SK-N-SH treated with all-trans-retinoic acid at 6 μM for 48 hours (cell line): ENCODE measurements at places on chromosomes 1 and 21.

DNA sequence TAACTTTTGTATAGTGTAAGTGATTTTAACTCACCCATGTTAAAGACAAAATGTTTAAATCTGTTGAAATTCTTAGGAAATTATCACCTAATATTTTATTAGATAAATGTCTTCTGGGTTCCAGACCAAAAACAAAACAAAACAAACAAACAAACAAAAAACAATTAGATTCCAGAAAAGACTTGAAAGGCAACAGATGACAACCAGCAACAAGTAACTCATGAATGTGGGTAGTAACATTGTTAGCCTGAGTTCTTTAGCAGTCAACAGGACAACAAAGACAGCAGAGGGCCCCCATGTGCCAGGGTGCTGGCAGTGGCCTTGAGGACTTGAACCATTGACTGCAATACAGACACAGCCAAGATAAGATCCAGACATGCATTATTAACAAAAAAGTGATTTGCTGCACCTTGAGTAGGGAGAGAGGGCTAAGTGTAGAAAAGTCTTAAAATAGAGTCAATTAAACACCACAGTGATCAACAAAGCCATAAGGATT, 2.4 kb upstream of the CD247 start:
- ATAC-seq, result no peak

DNA sequence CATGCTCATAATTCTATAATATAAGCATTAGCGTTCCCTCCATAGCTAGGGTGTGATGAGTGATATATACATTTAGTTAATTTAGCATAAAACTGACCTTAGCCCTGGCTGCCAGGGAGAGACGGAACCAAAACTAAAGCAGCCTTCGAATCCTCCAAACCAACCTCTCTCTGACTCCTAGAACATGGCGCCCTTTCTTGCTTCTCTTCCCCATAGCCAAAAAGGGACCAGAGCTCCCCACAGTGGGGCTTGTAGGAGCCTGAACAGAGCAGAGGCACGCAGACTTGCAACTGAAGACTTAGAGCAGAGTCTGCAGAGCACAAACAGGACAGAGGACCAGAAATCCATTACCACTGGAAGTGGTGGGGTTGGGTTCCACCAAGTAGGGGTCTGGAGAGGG, 17.7 kb downstream of the IRF2BP2 start:
- ATAC-seq, result no peak

- ATAC-seq, result peak; percentile 24
These were observed 20.6 kb upstream of the CENPF start for GRCh38 chr1:214582289-214582891.

DNA sequence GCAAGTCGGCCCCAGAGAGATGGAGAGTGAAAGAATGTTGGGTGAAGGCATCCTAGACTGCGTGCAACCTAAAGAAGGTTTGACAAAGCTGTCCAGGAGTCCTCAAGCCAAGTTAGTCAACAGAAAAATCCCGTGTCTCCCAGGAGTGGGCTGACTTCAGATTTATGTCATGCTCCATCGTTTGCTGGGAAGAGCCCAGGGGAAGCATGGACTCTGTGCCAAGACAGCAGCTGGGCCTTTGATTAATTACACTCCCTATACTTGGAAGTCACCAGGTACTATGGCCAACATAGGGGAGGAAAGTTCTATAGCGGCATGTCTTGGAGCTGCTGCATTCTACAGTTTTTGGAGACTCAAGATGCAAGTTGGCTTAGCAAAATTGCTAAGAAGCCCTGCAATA, 247.4 kb downstream of the KAZN start:
- no peak for ATAC-seq

- ATAC-seq, result no peak
These were observed 22.8 kb upstream of the RGS1 start for GRCh38 chr1:192552760-192553191.

- peak; percentile 77 for ATAC-seq
These were observed 1.7 kb downstream of the PLEKHG5 start for GRCh38 chr1:6489799-6490180.

DNA sequence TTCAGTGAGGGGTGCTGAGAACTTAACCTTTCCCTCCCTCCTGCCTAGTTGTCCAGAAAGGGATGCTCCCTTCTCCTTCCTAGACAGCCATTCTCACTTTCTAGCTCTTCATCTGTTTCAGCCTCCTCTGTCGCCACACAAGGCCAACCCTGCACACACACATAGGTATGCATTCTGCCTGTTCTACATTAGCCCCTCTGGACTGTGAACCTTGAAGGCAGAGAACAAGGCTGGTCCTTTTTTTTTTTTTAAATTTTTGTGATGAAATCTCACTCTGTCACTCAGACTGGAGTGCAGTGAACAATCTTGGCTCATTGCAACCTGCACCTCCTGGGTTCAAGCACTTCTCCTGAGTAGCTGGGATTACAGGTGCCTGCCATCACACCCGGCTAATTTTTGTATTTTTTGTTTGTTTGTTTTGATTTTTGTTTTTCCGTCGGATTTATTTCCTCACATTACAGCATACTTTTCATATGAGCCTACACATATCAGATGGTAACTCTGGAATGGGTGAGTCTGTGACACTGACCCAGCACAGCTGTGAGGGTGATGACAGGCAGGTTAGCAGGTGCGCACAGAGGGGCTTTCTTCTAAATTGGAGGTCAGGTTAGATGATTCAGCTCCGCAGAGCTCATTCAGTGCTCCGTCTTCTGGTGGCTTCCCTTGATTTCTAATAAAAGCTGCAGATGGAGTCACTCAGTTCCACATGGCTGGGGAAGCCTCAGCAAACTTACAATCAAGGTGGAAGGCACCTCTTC, 4.9 kb upstream of the AKR1A1 start:
- ATAC-seq, result no peak

DNA sequence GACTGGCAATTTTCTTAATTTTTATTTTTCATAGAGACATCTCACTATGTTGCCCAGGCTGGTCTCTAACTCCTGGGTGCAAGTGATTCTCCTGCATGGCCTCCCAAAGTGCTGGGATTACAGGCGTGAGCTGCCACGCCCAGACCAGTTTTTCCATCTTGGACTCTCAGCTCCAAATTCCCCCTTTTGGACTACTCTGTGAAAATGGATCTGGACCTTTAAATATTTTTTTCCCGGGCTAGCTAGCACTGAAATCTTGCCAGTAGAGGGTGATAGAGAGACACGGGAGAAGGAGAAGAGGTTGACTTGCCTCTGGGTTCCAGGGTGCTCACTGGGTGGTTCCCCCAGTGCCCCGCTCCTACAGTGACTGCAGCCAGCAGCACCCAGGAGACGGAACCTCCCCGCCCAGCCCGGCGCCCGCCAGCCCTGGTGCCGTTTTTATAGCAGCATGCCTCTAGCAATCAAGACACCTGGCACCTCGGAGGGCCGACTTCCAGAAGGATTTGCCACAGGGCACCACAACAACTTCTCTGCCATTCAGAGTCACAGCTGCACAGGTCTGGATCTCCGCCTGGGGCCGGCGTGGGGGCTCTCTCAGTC, 34.7 kb upstream of the SCCPDH start:
- ATAC-seq, result peak; percentile 98

- peak; percentile 90 for ATAC-seq
These were observed 221.6 kb upstream of the VAMP3 start for GRCh38 chr1:7549277-7550161.

GRCh38 chr1:101257500-101258325, 20.9 kb downstream of the S1PR1 start:
- no peak for ATAC-seq

DNA sequence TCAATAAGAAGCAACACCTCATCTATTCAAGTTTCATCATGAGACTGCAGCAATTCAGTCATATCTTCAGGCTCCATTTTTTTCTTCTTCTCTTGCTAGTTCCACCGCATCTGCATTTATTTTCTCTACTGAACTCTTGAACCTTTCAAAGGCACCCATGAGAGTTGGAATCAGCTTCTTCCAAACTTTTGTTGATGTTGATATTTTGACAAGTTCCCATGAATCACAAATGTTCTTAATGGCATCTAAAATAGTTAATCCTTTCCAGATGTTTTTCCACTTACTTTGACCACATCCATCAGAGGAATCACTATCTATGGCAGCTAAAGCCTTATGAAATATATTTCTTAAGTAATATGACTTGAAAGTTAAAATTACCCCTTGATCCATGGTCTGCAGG, 434.3 kb downstream of the GPATCH2 start:
- ATAC-seq, result no peak

- ATAC-seq, result no peak
These were observed 59.4 kb upstream of the ZBTB18 start for GRCh38 chr1:243991650-243992049.

- ATAC-seq, result no peak
These were observed 468.7 kb upstream of the B3GALT2 start for GRCh38 chr1:193654951-193655735.

DNA sequence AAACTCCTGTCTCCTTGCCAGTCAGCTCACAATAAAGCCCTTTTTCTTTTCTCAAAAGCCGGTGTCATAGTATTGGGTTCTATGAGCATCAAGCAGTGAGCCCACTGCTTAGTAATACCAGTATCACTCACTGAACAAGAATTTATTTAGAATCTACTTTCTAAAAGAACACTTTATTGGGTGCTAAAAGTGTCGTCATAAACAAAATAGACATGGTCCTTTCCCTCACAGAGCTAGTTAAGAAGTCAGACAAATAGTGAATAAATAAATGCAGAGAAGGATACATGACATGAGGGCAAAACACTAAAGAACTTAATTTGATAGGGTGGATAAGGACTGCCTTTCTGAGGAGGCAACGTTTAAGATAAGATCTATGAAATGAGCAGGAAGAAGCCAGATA, 32.2 kb downstream of the EVI5 start:
- no peak for ATAC-seq
